ENCODE measurements at places on chromosomes 1 and 21. TPM values are rescaled to one million over a fixed set of nuclear protein-coding genes. Genes with fewer than 3 reads are reported as not detected.

The CR1L gene
- total RNA-seq = not detected

The SAMD11 gene
- 0.62 TPM for total RNA-seq

The PGLYRP3 gene
- not detected for total RNA-seq

The TEX50 gene
- not detected for total RNA-seq

The TARBP1 gene
- total RNA-seq = 19.7 TPM

The PAQR6 gene
- 0.26 TPM for total RNA-seq

The INAVA gene
- not detected for total RNA-seq

The AIM2 gene
- total RNA-seq = not detected
